ENCODE measurements at places on chromosomes 2 and 18. TPM values are rescaled to one million over a fixed set of nuclear protein-coding genes. Genes with fewer than 3 reads are reported as not detected.
A peak's percentile ranks its signal among the peaks of the same experiment; 100 is the strongest.

GRCh38 chr18:61064911-61065310 lies 268.3 kb upstream of the CDH20 start:
- DNase-seq = no peak

The CFC1 gene
- 12.4 TPM for total RNA-seq

- DNase-seq = no peak
These were observed 35.4 kb downstream of the BARD1 start for GRCh38 chr2:214774108-214774507.

- DNase-seq = no peak
These were observed 115.6 kb downstream of the ZNF516 start for GRCh38 chr18:76379226-76380126.

DNA sequence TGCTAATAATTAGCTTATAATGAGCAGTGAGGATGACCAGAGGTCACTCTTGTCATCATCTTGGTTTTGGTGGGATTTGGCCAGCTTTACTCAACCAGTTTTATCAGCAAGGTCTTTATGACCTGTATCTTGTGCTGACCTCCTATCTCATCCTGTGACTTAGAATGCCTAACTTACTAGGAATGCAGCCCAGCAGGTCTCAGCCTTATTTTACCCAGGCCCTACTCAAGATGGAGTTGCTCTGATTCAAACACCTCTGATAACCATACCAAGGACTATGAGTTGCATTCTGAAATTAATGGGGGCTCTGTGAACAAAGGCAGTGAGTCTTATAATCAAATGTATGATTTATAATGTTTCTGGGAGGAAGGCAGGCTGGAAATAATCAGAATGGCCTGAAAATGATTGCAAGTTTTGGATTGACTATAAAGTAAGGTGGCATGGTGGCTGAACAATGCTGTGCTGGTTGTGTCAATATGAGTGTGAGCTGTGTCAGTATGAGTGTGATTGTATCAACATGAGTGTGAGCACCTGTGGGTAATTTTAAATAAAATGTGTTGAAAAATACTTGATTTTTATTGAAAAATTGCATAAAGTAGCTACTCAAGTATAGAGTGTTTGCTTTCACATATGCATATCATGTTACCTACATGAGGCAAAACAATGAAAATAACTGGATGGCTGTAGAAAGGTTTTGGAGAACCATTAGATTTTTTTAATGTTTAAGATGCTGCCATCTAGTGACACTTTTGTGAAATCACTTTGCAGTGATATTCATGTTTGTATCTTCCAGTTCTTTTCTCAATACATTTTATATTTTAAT lies 103.0 kb downstream of the KYNU start:
- peak; percentile 48 for DNase-seq

DNA sequence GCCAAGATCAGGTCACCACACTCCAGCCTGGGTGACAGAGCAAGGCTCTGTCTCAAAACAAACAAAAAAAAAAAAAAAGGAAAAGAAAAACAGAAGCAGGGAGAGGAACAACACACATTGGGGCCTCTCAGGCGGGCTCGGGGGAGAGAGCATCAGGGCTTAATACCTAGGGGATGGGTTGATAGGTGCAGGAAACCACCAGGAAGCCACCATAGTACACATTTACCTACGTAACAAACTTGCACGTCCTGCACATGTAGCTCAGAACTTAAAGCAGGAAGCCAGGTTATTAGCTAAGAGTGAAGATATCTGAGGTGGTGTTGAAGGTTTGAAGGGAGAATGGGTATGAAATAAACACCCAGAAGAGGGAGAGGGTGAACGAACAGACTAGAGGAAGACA lies 81.0 kb upstream of the PMAIP1 start:
- DNase-seq = no peak

DNA sequence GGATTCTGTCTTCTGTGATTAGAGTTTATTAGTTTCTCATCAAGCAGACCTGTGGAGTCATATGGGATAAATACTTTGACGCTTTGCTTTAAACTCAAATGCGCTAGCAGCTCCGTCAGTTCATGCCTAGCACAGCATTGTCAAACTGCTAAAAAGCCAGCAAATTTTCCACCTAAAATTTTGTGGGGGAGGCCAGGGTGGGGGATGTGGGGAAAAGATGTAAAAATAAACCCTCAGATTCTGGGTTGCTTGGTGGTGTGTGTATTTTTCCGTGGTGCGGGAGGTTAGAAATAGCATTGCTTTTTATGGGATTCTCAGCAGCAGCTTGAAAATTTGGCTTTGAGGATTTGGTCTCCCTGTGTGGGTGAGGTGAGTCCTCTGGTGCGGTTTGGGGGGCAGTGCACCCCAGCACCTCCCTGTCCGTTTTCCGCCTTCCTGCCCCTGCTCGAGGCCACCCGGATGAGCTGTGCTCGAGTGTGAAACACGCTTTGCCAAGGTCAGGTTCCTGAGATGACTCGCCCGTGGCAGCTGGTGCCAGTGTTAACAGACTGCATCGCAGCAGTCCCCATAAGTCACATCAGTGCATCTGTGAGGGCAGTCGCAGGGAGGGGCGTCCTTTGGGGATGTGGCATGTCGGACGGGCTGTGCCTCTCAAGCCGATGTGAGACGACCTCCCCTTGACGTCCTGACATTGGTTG lies 65.9 kb downstream of the LDLRAD4 start:
- no peak for DNase-seq

The OTOS gene
- 0.50 TPM for total RNA-seq

The GALNT3 gene
- 49.9 TPM for total RNA-seq

DNA sequence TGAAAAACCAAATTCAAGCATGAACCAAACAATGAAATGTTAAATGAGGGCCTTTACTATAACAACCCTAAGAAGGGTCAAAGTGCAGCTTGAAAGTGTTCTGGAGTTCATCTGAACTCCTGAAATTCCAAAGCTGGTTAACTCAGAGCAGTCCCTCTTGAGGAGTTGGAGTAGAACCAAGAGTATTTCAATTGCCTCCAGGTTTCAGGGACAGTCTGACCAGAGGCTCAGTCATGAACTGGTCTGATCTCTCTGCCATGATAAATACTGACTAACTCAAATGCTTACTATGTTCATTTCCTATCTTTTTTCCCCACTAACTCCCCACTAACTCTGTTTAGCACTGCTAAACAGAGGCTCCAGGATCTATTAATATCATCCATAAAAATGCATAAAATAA lies 2.7 kb downstream of the STARD7 start:
- DNase-seq = no peak

- DNase-seq = no peak
These were observed 163.3 kb upstream of the SIX3 start for GRCh38 chr2:44778221-44778654.

DNA sequence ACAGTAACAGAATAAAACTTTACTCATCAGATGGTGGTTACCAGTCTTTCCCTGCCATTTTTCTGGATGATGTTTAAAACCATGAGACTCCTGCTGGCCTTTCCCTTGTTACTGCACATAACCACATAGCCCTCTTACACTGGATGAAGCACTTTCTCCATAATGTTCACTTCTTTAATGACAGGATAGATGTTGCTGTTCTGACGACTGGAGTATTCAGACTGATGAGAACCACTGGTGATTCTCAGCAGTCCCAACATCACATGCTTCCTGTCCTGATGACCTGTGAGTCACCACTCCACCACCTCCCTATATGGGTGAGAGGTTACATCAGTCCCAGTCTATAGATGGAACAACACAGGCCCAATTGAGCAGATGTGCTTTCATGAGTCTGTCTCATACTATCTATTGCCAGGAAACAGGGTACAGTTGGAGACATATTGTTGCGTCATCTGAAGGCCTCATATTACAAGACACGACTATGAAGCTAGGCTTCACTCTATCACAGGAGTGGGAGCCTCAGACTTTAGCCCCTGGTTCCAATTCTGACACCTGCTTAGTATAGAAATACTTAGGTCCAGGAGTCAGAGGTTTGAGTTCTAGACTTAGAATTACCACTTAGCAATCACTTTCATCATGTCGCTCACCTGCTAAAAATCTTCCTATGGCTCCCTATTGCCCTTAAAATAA lies 145.7 kb upstream of the KLF7 start:
- peak; percentile 73 for DNase-seq

The RAB1A gene
- 200 TPM for total RNA-seq

The CAPN14 gene
- 0.33 TPM for total RNA-seq

The RFTN2 gene
- total RNA-seq = 8.7 TPM

GRCh38 chr2:24409700-24410556 lies 49.6 kb upstream of the ITSN2 start:
- DNase-seq = peak; percentile 78

DNA sequence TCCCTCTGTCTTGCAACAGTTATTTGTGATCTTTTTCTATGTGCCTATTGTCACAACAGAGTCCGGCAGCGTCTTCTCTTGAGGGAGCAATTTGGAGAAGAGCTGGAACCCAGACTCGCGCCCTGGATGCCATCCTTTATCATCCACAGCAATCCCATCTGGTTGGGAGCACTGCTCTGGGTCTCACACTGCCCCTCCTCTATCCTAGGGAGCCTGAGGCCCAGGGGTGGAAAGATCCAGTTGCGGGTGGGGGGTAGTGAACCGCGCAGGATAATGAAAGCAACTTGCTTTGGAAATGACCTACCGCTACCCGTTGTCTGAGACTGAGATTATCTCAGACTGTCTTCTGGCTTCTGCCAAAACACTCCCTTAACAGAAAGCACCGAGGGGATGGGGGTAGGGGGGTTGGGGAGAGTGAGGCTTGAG lies 713 bp downstream of the WBP1 start:
- DNase-seq = no peak

- no peak for DNase-seq
These were observed 100.9 kb downstream of the SH3BP4 start for GRCh38 chr2:235052514-235053354.

The CD226 gene
- 0.07 TPM for total RNA-seq

The MPHOSPH10 gene
- 21.6 TPM for total RNA-seq

DNA sequence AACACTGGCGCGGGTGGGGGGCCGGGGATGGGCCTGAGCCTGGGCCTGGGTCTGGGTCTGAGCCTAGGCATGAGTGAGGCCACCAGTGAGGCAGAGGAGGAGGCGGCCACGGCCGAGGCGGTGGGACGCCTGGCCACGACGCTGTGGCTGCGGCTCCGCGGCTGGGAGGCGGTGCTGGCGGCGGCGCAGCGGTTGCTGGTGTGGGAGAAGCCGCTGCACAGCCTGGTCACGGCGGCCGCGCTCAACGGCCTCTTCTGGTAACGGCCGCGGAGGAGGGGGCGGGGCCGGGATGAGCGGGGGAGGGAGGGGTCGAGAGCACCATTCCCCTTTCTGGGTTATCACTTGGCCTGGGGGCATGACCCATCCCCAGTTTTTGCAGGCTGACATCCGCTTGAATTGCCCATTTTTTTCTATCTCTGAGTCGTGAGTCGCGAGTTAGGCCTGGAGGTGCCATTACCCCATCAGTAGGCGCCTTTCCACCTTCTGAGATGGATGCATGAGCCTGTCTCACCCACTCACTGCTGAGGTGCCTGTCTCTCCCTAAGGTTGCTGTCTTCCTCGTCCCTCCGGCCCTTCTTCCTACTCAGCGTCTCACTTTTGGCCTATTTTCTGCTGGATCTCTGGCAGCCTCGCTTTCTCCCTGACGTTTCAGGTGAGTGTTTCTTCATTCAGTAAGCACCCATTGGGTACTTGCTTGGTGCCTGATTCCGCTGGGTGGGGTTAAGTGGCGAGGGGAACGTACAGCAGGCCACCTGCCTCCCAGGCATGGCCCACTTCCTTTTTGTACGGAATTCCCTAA lies 501 bp downstream of the RETREG2 start:
- peak; percentile 73 for DNase-seq

The MOGAT1 gene
- not detected for total RNA-seq

The ATP8B1 gene
- 36.5 TPM for total RNA-seq

DNA sequence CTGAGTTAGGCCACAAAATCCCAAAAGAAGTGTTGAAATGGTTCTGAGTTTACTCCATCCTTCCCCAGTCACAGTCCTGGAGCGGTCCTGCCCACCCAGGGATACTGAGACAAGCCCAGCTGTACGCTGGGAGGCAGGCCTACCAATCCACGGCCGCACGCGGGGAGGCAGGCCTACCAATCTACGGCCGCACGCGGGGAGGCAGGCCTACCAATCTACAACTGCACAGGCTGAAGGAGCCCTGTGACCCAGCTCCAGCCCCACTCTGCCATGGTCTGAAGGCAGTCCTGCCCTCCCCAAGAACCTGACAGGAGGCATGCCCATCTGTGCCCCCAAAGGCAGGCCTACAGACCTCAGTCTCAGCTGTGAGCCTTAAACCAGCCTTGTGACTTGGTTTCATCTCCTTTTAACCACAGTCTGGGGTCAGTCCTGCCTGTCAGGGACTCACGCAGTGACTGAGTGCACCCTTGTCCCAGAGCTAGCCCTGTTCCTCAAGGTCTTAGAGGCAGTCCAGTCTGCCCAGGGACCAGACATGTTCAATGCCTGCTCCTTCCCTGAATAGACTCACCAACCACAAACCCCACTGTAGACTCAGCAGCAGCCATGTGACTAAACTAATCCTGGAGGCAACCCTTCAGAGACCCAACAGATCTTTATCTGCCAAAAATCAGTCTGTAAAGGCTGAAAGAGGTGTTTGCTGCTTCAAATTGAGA lies 36.8 kb downstream of the GPC1 start:
- no peak for DNase-seq

DNA sequence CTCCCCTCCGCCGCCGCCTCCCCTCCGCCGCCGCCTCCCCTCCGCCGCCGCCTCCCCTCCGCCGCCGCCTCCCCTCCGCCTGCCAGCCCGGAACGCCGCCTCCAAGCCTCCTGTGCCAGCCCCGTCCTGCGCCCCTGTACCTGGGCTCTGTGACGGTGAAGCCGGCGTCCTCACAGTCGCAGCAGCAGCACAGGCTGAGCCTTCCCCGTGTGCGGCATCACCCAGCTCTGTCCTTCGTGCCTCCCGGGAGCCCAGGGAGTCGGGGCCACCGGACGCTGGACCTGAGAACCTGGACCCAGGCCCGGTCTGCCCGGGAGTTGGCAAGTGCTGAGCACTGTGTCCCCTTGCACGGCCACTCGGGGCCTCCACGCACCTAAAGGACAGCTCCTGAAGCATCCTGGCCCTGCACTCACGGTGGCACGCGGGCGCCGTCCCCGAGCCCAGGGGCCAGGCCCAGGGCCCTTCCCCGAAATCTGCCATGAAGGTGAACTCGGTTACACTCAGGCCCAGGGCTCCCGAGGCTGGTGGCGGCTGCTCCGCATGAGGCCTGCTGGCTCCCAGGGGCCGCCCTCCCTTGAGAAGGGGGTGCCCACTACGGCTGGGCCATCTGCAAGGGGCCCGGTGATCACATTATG lies 32.9 kb downstream of the RTP5 start:
- no peak for DNase-seq

DNA sequence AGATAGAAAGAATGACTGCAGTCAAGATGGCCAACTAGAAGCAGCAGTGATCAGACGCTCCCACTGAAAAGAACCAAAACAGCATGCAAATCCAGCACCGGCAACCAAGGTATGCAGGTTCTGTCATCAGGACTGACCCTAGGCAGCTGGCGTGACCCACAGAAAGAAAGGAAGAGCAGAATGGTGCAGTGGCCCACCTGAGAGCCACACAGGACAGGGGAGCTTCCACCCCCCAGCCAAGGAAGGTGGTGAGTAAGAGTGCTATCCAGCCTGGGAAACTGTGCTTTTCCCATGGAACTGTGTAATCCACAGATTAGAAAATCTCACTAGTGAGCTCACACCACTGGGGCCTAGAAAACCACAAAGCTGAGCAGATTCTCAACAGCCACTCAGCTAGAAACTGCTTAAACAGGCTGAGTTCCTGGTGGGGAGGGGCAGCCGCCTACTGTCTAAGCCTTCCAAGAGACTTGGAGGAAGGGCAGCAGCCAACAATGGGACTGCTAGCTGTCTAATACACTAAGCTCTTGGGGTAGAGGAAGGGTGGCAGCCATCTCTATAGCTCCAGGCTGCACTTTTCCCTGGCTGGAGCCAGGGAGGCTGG lies 127.9 kb downstream of the EVA1A start:
- no peak for DNase-seq

All from hepatocyte (in vitro differentiated cells).